ENCODE measurements at places on chromosomes 3 and 15.

- no peak for DNase-seq
Observed at GRCh38 chr3:112346491-112347122, 13.7 kb downstream of the CD200 start.

DNA sequence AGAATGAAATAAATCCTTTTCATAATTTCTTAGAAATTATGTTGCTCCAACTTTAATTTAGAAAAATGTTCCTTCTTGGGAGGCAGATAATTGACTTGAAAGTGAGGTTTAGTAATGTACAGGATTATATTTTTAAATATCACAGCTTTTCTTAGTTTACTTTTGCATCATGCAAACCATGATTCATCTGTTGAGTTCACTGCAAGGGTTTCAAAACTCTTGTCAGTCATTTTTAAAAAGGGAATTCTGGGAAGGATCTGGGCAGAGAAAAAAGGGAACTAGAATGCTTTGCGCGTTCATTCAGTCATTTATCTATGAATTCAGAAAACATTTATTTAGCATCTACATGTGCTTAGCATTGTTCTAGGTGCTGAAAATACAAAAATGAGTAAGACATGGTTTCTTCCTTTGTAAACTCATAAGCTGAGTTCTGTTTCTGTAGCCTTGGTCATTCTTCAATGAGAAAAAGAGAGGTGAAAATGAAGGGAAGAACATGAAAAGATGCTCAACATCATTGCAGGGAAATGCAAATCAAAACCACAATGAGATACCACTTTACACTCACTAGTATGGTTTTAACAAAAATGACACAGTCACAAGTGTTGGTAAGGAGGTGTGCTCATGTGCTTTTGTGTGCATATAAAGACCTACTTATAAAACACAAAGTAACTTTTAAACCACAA, 209.1 kb downstream of the NR1D2 start:
- DNase-seq, result no peak

GRCh38 chr15:51267051-51267702, 71.2 kb downstream of the CYP19A1 start:
- DNase-seq, result no peak

DNA sequence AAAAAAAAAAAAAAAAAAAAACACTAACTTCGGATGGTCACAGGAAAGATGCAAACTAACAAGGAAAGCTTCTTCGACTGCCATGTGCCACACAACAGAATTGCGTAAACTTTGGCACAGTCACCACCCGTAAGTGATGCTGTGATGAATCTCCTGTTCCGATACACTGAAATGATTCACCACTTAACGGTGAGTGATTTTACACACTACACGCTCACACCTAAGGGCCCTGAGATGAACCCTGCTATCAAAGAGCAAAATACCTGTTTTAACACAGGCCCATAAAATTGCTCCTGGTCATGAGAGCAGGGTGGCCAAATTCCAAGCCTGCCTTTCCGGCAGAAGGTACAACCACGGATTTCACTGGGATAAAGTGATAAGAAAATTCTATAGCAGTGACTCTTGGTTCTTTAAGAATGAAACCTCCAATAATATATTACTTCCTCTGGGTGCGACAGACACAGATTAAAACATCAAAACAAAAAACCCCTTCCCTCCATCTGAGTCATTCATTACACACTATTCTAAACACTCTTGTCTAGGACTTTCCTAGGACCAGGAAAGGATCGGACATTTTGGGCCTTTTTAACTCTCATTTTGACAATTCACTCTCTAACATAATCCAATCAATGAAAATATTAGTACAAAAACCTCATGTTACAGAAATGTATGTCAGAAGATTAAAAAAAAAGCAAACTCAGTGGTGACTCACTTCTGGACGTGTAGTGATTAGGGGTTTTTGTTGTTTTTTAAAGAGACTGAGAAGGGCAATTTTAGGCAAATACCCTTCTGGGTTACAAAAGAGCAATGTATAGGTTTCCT, 28.3 kb downstream of the LRIG1 start:
- DNase-seq, result no peak

GRCh38 chr3:155494332-155494731, 200.8 kb upstream of the STRIT1 start:
- DNase-seq, result no peak

GRCh38 chr3:46681856-46682540, 11.5 kb downstream of the ALS2CL start:
- DNase-seq, result no peak

GRCh38 chr15:67781061-67781460, 44.2 kb upstream of the SKOR1 start:
- no peak for DNase-seq

DNA sequence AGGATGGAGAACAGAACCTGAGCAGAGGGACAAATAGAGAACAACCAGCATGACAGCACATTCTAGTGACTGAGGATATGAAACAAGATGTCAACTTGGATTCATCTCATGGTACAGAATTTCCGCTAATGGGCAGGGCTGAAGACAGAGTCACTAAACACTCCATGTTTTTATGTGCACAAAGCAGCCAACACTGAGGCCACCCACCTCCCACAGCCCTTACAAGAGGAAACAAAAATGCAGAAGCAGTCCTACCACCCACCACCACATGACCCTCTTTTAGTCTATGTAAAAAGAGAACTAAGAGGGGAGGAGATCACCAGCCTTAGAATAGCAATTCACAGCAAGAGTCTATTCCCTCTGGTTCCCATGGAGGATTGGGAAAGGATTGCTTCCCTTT, 131.4 kb upstream of the UBE2E2 start:
- DNase-seq, result no peak

- DNase-seq, result no peak
Observed at GRCh38 chr3:46517784-46518181, 20.0 kb downstream of the RTP3 start.

DNA sequence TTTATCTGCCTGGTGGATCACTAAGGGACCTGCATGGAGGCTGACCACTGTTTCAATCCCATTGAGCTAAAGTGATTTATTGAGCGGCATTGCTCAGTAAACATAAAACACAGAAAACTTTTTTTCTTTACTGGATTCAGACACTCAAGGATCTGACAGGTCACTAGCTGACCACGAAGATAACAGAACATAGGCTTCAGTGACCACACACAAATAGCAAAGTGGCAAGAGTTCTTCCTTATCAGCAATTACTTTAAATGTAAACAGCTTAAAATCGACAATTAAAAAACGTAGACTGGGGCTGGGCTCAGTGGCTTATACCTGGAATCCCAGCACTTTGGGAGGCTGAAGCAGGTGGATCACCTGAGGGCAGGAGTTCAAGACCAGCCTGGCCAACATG, 48.7 kb downstream of the STAG1 start:
- DNase-seq, result no peak

- no peak for DNase-seq
Observed at GRCh38 chr15:101023501-101024072, 104.4 kb downstream of the LRRK1 start.

DNA sequence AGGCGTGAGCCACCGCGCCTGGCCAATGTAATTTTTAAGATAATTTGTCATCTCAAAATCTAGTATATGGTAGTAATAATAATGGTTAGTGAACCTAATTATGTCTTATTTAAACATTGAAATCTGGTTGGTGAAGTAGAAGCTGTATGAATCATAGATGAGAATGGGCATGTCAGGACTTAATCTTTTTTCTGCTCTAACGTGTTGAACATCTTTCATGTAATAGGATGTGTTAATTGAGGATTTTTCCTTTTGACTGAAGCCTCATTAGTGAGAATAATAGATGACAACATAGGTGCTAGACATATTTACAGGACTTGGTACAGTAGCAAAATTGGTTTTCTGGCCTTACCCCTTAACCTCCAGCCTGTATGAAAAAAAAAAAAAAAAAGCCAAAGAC, 835.6 kb downstream of the IGSF11 start:
- DNase-seq, result no peak

DNA sequence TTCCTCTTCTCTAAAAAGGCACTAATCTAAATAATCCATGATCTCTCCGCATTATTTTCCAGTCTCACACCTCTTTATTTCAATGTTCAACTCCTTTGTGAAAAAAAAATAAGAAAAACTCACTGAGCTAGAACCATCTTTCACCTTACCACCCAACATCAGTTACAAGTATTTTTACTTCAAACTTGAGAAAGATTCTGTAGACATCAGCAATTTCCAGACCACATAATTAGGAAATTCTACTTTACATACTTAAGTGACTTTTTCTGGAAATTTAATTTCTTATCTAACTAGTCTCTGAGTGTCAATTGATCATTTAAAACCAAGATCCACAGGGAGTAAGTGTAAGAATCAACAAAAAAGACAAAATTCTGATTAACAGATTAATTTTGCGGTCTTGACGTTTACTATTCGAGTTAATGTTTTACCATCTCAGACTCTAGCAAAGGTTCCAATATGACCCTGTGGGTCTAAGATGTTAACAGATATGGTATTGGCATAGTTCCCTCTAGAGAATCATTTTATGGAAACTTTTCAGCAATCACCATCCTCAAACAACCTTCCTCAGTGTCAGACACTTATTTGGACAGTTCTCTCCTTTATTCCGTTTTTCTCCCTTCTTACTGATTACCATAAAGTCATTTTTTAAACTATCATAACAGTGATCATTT, 5.1 kb downstream of the ATP13A3 start:
- no peak for DNase-seq

- no peak for DNase-seq
Observed at GRCh38 chr3:99253963-99254355, 352.5 kb upstream of the DCBLD2 start.

- DNase-seq, result no peak
Observed at GRCh38 chr3:188352196-188352927, 198.4 kb downstream of the LPP start.

DNA sequence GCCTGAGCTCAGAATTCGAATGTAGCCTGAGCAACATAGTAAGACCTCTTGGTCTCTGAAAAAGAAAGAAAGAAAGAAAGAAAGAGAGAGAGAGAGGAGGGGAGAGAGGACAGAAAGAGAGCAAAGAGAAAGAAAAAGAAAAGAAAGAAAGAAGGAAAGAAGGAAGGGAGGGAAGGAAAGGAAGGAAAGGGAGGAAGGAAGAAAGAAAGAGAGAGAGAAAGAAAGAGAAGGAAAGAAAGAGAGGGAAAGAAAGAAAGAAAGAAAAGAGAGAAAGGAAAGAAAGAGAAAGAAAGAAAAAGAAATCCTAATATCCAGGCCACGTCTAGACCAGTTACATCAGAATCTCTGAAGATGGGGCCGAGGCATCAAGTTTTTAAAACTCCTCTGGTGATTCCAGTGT, 50.7 kb downstream of the PPM1L start:
- DNase-seq, result no peak

DNA sequence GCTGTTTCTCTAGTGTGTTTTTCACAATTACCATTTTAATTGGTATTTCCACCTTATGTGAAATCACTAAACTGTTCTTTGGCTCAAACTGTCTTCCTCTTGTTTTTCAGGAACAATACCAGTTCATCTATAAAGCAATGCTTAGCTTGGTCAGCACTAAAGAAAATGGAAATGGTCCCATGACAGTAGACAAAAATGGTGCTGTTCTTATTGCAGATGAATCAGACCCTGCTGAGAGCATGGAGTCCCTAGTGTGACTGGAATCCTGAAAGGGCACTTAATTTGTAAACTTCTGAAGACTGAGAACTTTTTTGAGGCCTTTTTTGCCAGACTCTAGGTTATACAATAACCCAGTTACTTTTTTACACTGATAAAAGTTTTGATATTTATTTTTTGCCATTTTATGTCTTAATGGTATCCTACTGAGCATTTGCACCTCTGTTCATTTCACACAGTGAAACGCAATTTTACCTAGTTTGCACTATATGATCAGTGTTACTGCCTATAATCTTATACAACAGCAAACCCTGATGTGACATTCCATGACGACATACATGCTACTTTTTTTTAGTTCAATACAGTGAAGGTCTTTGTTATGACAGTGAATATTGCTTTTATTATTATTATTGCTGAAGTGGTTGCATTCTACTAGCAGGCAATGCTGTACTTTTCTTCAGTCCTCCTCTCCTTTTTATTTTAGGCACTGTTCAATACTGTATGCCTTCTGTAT, 80.1 kb downstream of the FEZF2 start:
- no peak for DNase-seq

DNA sequence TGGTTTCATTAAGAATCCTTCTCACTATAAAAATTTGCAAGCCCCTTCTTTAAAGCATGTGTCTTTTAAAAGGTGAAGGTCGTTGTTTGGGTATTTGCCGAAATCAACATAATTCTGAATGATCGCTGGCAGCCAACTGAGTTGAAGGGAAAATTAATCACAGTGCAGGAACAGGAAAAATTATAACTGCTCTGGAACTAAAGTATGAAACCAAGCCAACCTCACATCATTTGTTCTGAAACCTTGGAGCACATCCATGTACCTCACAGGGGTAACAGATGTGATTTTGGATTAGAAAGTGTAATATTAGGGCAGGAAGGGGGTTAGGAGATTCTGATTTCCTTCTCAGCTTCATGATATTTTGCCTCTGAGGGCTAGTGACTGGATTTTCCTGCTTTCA, 52.2 kb upstream of the PTX3 start:
- no peak for DNase-seq

- no peak for DNase-seq
Observed at GRCh38 chr3:156253150-156253549, 132.8 kb downstream of the KCNAB1 start.
